Stimulated activated CD4-positive, alpha-beta T cell treated with anti-CD3 and anti-CD28 coated beads, TNF-alpha, amount 100 ng/mL, for 48 hours (primary cell): ENCODE measurements at places on chromosomes 2 and 18.

- no peak for DNase-seq
These were observed 797.3 kb downstream of the BCL11A start for GRCh38 chr2:59756150-59756549.

- DNase-seq = no peak
These were observed 405.1 kb upstream of the POU3F3 start for GRCh38 chr2:104448661-104449440.

DNA sequence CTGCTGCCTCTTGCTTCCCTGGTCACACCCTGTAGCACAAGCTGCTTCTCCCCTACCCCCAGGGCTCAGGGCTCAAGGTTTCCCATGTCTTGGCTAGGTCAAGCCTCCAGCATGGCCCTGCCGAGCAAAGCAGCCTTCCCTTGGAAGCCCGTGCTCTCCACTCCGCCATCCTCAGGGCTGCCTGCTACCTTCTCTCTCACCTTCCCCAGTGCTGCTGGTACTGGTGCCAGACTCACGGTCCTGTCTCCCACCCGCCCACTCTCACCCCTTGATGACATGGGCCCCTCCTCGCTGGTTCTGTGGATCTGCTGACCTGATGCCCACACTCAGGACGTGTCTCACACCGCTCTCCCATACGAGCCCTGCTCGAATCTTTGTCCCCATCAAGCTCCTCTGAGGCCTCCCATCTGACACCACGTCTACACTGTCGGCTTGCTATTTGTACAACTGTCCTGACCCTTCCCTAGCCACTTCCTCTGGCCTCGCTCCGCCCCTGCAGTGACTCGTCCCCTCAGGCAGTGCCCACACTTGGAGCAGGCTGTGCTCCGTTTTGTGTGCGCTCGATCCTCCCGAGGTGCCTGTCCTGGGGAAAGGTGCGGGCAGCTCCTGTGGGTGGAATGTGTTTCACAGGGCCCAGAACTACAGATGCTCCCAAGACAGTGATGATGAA lies 49.9 kb downstream of the ZAP70 start:
- DNase-seq = no peak

DNA sequence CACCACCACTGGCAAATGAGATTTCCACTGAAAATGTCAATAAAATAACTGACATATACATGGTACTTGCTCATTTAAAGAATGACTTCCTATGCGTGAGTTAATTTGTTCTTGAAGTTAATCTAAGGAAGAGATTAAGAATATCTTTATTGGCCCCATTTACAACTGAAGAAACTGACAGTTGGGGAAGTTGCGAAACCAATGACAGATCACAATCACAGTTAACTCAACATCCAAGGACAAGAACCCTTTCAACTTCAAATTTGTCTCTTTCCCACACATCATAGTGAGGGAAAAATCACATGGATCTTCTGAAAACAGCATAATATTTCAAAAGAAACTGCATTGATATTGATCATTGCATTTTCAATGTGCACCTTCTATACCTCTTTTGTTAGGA lies 565.4 kb downstream of the IRS1 start:
- no peak for DNase-seq

DNA sequence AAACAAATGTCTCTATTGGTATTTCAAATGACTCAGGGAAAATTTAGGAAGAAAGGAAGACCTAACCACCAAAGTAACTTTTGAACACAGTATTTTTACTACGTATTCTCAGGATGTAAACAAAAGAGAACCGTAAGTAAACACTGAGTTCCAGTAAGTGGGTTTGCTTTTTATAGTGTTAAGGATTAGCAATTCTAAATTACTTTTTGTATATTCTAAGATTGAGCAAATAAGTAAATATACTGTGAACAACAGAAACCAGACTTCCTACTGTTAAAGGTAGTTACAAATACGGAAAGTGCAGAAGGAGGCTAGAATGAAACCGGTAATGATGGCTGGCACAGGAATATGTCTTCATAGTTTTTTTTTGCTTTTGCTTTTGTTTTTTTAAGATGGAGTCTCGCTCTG lies 31.5 kb downstream of the SESTD1 start:
- no peak for DNase-seq

GRCh38 chr2:228731517-228731916 lies 539.6 kb downstream of the PID1 start:
- DNase-seq = no peak

GRCh38 chr2:163613266-163613731 lies 122.5 kb downstream of the FIGN start:
- no peak for DNase-seq

- DNase-seq = no peak
These were observed 179.6 kb upstream of the SMAD2 start for GRCh38 chr18:48109961-48110493.

- no peak for DNase-seq
These were observed 949.8 kb upstream of the LRATD1 start for GRCh38 chr2:13682540-13683272.

DNA sequence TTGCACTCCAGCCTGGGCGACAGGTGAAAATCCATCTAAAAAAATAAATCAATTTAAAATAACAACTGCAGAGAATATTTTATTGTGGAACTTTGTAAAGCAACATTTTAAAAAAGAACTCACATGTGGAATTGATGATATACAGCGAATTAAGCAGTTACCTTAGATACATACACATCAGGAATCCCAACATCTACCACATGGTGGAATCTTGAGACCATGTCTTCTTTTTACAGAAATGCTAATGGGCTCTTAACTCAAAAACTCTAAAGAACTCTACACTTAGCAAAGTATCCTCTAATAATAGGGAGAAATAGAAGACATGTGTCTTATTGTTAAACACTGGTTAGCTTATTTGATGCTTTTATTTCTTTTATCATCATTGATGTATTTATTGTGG lies 373.6 kb downstream of the CDH7 start:
- no peak for DNase-seq
